Hepatic stellate cell (primary cell): ENCODE measurements at places on chromosomes 1 and 21.

- DNase-seq = no peak
Measured at GRCh38 chr1:25716320-25716719, 83.7 kb upstream of the SELENON start.

DNA sequence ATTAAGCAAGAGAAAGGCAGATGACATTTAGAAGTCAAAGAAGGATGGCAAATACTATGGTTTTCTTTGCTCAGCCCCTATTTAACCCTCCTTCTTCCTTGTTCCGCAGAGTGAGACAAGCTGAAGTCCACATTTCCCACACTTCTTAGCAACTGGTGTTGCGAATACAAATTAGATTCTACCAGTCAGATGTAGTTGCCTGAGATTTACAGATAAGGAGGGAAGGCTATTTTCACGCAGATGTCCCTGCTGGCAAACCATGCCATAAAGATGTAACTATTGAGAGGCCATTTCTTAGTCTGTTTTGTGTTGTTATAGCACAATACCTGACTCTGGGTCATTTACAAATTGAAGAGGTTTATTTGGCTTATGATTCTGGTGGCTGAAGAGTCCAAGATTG lies 84.3 kb downstream of the ZC3H11B start:
- no peak for DNase-seq

DNA sequence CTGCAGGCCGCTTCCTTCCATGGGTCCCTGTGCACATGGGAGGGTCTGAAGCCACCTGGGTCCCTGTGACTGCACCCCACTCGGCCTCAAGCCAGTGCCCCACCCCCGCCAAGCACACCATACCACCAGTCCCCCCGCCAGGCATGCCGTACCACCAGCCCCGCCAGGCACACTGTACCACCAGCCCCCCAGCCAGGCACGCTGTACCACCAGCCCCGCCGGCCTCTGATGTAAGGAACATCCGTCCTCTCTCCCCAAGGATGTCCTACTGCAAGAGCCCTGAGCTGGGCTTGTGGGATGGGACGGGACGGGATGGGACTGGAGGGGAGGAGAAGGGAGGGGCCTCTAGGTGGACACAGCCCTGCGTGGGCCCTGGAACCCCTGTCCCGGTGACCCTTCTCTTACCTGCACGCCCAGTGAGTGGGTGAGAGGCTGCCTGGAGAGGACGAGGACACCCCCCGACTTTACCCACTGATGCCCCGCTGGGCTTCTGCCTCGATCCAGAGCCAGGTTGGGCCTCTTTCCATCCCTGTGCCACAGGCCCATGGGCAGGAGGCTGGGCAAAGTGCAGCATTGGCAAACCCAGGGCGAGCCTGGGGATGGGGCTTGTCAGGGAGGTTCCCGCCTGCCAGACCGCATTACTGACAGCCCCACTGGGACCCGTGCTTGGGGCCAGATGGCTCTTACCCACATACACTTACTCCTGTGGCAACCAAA lies 40.8 kb upstream of the COL6A1 start:
- no peak for DNase-seq

- no peak for DNase-seq
Measured at GRCh38 chr1:31199949-31200348, 39.7 kb downstream of the NKAIN1 start.

GRCh38 chr1:48236716-48237470 lies 14.4 kb downstream of the SLC5A9 start:
- peak; percentile 42 for DNase-seq

- no peak for DNase-seq
Measured at GRCh38 chr1:59504276-59504675, 207.4 kb downstream of the FGGY start.

GRCh38 chr1:64508629-64509028 lies 38.7 kb downstream of the CACHD1 start:
- no peak for DNase-seq

- peak; percentile 49 for DNase-seq
Measured at GRCh38 chr1:7346600-7347570, 424.2 kb upstream of the VAMP3 start.

- DNase-seq = no peak
Measured at GRCh38 chr1:116150368-116150767, 39.2 kb downstream of the MAB21L3 start.

DNA sequence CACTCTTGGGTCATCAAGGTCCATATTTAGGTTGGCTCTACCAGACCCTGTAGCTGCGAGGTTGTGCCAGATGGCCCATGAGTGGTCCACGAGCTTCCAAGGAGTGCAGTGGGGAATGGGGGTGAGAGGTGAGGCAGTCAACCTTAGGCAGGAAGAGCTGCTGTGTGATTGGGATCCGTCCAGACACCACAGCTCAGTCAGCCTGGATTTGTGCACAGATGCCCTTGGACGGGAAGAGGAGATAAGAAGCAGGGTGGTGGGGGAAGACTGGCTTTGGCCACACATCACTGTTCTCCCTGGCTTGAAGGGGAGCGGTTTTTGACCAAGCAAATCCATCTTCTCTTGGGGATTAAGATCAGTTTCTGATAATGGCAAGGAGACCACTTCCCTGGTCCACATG lies 130.6 kb downstream of the IGSF21 start:
- no peak for DNase-seq

- DNase-seq = no peak
Measured at GRCh38 chr1:239457491-239458143, 71.2 kb downstream of the CHRM3 start.

DNA sequence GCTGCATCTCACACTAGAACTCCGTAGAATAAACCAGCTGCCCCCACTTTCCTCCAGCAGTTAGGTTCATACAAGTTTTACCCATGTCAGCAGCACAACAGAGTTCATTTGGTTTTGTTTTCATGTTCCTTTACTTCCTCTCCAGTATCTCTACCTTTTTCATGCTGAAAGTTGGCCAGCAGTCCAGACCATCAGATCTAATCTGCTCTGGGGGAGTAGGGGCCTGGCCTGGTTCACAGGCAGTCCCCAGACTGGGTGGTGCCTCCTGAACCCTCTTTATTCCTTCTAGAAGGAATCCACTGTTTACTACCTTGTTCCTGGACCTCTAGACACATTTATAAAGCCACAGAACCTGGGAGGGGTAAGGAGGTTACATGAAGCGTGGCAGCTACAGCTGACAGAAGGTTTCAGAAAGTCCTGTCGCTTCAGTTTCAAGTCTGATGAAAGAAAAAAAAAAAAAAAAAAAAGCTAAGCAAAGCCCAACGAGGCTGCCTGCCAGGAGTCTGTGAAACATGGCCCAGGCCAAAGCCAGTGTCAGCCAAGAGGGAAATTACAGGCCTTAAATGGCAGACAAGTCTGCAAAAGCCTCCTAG lies 184.6 kb upstream of the JUN start:
- DNase-seq = no peak

DNA sequence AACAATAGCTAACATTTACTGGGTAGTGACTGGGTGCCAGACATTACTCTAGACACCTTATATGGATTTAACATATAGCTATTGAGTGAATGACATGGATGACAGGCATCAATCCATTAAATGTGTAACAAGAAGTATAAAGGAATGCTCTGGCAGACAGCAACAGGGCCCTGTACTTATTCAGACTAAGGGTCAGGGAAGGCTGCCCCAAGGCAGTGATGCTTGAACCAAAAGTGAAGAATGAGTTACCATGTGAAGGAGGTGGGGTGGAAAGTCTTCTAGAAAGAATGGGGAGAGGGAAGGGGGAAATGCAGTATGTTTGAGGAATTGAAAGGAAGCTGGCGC lies 8.3 kb upstream of the PTPRF start:
- DNase-seq = no peak

- DNase-seq = no peak
Measured at GRCh38 chr1:1270813-1271212, 2.8 kb downstream of the UBE2J2 start.

- peak; percentile 40 for DNase-seq
Measured at GRCh38 chr21:27649323-27649722, 682.4 kb upstream of the ADAMTS5 start.

DNA sequence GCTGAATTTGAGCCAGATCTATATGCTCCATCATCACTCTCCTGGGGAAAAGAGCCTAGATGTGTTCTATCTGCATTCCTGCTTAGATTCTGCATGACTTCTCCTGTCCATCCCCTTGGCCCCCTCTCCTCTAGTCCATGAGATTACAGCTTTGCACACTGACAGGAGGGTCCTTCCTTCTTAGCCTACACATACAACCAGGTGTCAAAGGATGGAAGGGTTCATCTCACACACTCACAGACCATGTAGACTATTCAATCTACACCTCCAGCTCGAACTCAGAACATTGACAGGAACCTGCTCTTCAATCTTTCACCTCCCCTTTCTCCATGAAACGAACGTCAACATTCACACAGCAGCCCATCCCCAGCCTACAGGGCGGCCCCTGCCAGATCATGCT lies 13.8 kb downstream of the C1orf116 start:
- no peak for DNase-seq

DNA sequence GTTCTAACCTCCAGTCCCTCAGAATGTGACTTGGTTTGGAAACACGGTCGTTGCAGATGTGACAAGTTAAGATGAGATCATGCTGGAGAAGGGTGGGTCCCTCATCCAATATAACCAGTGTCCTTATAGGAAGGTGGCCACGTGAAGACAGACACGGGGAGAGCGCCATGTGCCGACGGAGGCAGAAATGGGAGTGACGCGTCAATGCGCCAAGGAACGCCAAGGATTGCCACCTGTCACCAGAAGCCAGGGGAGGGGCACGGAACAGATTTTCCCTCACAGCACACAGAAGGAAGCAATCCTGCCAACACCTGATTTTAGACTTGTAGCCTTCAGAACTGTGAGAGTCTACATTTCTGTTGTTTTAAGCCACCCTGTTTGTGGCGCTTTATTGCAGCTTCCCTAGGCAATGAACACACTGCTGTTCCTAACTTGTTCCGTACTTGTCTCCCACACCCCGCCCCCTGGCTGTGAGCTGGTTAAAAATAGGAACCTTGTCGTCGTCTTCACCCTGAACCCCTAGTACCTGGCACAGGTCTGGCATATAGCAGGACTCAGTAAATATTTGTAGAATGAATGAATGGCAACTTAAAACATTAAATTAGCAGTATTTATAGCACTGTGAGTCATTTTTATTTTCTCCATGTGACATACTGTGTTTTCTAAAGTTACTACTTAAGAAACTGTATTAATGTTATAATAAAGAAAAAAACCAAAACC lies 14.2 kb downstream of the RIMS3 start:
- DNase-seq = no peak

DNA sequence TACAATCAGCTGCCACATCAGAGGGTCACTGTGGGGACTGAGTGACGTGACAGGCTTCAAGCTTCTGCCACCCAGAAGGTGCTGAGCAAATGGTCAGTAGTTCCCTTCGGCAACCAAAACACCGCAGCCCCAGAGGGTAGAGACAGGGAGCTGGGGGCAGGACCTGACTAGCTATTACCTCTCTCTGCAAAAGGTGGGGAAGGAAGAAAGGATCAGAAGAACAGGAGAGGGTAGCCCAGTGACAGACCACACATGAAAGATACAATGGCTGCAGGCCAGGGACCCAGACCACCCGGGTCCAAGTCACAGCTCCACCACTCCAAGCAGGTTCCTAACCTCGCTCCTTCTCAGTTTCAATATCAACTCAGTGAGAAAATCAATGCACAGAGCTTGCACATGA lies 377.1 kb downstream of the NPHP4 start:
- DNase-seq = no peak

DNA sequence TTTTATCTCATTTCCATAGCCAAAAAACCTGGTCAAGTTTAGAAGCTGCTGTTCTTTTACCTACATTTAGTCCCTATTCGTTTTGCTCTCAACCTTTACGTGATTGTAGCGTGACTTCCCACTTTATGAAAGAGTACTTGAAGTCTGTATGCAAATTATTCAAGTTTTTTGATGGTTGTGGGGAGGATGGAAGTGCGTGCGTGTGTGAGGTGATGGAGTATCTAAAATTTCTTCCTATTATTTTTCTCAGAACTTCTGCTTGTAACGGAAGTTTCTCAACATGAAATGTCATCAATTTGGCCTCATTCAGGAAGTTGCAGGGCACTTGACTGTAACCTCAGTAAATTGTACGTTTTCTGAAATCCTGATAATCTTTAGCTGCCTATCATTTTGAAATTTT lies 64.0 kb downstream of the SAMSN1 start:
- no peak for DNase-seq

GRCh38 chr1:87523466-87523865 lies 194.8 kb downstream of the LMO4 start:
- DNase-seq = no peak

- no peak for DNase-seq
Measured at GRCh38 chr1:174519844-174520243, 72.1 kb downstream of the GPR52 start.

- peak; percentile 71 for DNase-seq
Measured at GRCh38 chr1:182601416-182601786, 2.8 kb downstream of the RGS16 start.

DNA sequence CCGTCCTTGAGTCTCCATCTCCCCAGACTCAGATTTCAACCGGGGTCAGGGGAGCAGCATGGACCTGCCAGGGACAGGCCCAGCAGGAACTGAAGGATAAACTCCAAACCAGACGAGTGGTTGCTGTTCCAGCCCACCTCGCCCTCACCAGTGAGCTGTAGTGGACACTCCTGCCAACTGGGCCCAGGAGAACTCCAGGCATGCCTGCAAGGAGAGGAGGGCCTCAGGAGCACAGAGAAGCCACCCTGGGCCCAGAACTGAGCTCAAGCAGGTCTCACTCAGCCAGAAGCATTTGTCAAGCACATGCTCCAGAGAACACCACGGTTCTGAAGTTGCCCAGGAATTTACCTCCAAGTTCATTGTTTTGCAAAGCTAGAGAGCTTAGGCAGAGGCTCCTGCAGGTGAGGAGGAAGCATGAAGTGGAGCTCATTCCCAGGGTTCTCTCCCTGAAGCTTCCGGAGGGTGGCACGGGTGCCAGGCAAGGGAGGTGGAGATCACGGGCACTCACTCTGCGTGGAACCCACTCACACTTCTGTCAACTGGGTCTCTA lies 61.0 kb downstream of the MATN1 start:
- no peak for DNase-seq

DNA sequence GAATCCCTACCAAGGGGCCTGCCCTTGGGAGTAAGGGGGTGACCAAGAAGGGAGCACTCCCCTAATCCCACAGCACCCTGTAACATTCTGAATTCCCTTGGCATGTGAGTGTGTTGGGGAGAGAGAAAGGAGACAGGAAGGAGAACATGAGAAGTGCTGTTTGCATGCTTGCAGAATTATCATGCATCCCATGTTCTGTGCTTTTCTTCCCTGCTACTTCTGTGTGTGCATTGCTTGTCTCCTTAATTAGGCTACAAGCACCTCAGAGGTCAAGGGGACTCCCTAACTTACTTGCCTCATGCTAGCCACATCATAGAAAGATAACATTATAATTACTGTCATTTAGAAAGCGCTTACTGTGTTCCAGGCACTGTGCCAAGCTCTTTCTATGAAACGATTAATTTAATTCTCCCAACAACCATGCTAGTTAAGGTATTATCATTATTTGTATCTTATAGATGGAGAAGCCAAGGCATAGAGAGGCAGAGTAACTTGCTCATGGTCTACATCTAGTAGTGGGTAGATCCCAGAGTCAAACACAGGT lies 11.1 kb downstream of the NOS1AP start:
- DNase-seq = no peak
